Mammary microvascular endothelial cell (primary cell): ENCODE measurements at places on chromosomes 2 and 18. TPM values are rescaled to one million over a fixed set of nuclear protein-coding genes. Genes with fewer than 3 reads are reported as not detected.

Gene MYO7B
- 0.10 and 0.27 TPM in 2 replicates for total RNA-seq

Gene PKDCC
- total RNA-seq: 1.3 and 1.4 TPM in 2 replicates

Gene ADAM23
- total RNA-seq: 4.9 and 5.0 TPM in 2 replicates

Gene SF3B6
- 196 and 209 TPM in 2 replicates for total RNA-seq

Gene IL1RN
- total RNA-seq: not detected in 2 replicates

Gene OR6B2
- total RNA-seq: not detected in 2 replicates

Gene PLCL1
- total RNA-seq: 2.0 and 3.2 TPM in 2 replicates

Gene LIMS3
- 0.69 and 2.6 TPM in 2 replicates for total RNA-seq

Gene TCF23
- total RNA-seq: not detected in 2 replicates

Gene NAGK
- total RNA-seq: 132 and 137 TPM in 2 replicates

Gene RNF125
- 3.5 and 4.0 TPM in 2 replicates for total RNA-seq

Gene DSG3
- total RNA-seq: not detected in 2 replicates

Gene CCDC68
- total RNA-seq: 5.3 and 5.9 TPM in 2 replicates

Gene OTOS
- not detected in 2 replicates for total RNA-seq

Gene GMPPA
- 35.7 and 45.9 TPM in 2 replicates for total RNA-seq

Gene UGT1A5
- total RNA-seq: not detected in 2 replicates

Gene GPBAR1
- not detected in 2 replicates for total RNA-seq

Gene STPG4
- 0.33 TPM in 1 of 2 replicates, not detected in the other for total RNA-seq

Gene SERPINB11
- total RNA-seq: not detected in 2 replicates

Gene ZFAND2B
- 24.4 and 30.4 TPM in 2 replicates for total RNA-seq

Gene CXCR4
- 17.1 and 17.2 TPM in 2 replicates for total RNA-seq

Gene ADRA2B
- total RNA-seq: not detected in 2 replicates

Gene L3MBTL4
- total RNA-seq: 1.00 and 2.9 TPM in 2 replicates

Gene PLGLB1
- 0.07 and 0.20 TPM in 2 replicates for total RNA-seq

Gene PSMA8
- not detected in 2 replicates for total RNA-seq

Gene CGREF1
- 1.5 and 3.5 TPM in 2 replicates for total RNA-seq

Gene STAT4
- total RNA-seq: 0.27 TPM in 1 of 2 replicates, not detected in the other

Gene PRKAG3
- not detected in 2 replicates for total RNA-seq

Gene CYP27C1
- total RNA-seq: not detected in 2 replicates

Gene GAL3ST2
- total RNA-seq: not detected in 2 replicates

Gene RGPD8
- total RNA-seq: 1.5 and 2.1 TPM in 2 replicates

Gene TGFA
- 3.1 and 4.7 TPM in 2 replicates for total RNA-seq

Gene CLEC4F
- total RNA-seq: 0.10 TPM in 1 of 2 replicates, not detected in the other

Gene TTR
- total RNA-seq: not detected in 2 replicates

Gene SPHKAP
- total RNA-seq: not detected in 2 replicates

Gene RRM2
- 149 and 173 TPM in 2 replicates for total RNA-seq

Gene IL36B
- total RNA-seq: not detected in 2 replicates

Gene SP110
- 16.4 and 16.7 TPM in 2 replicates for total RNA-seq

Gene LDAH
- total RNA-seq: 16.4 and 21.3 TPM in 2 replicates

Gene MCEE
- 5.1 and 5.3 TPM in 2 replicates for total RNA-seq

Gene EPB41L3
- 57.3 and 63.3 TPM in 2 replicates for total RNA-seq

Gene VIL1
- not detected in 2 replicates for total RNA-seq

Gene MAPRE3
- total RNA-seq: 1.2 and 1.4 TPM in 2 replicates

Gene TACR1
- not detected in 2 replicates for total RNA-seq

Gene POU3F3
- not detected in 2 replicates for total RNA-seq

Gene NDUFB3
- 112 and 133 TPM in 2 replicates for total RNA-seq

Gene TRIM54
- 0.49 TPM in 1 of 2 replicates, not detected in the other for total RNA-seq

Gene LRP2
- total RNA-seq: not detected in 2 replicates

Gene APCDD1
- total RNA-seq: not detected in 2 replicates

Gene DOK6
- under 0.01 TPM in 1 of 2 replicates, not detected in the other for total RNA-seq

Gene CNDP1
- not detected in 2 replicates for total RNA-seq

Gene LIPG
- total RNA-seq: 87.9 and 106 TPM in 2 replicates

Gene NPHP1
- 2.5 and 5.7 TPM in 2 replicates for total RNA-seq
